Pulmonary artery endothelial cell (primary cell): ENCODE measurements at places on chromosomes 16 and 17. TPM values are rescaled to one million over a fixed set of nuclear protein-coding genes. Genes with fewer than 3 reads are reported as not detected.

DNA sequence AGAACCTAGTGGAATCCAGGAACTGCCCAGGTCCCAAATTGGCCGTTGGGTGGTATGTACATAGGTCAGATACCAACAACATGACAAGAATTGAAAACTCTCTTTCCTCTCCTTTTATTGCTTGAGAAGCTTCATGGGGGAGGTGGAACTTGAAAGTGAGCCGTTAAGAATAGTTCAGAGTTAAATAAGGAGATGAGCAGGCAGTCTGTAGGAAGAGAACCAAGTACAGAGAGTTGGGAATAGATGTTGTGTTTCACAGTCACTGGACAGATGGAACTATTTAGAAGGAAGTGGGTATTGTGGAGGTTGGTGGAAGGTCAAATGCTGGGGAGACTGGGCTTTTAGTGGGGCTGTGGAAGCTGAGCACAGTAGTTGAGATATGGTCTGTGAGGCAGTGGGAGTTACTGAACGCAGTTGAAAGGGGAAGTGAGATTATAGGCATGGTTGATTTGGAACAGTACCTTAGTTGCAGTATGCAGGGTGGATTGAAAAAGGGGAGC, 26.4 kb downstream of the ARHGAP44 start:
- no peak for DNase-seq

GRCh38 chr17:2070241-2071023, 15.5 kb downstream of the HIC1 start:
- no peak for DNase-seq

DNA sequence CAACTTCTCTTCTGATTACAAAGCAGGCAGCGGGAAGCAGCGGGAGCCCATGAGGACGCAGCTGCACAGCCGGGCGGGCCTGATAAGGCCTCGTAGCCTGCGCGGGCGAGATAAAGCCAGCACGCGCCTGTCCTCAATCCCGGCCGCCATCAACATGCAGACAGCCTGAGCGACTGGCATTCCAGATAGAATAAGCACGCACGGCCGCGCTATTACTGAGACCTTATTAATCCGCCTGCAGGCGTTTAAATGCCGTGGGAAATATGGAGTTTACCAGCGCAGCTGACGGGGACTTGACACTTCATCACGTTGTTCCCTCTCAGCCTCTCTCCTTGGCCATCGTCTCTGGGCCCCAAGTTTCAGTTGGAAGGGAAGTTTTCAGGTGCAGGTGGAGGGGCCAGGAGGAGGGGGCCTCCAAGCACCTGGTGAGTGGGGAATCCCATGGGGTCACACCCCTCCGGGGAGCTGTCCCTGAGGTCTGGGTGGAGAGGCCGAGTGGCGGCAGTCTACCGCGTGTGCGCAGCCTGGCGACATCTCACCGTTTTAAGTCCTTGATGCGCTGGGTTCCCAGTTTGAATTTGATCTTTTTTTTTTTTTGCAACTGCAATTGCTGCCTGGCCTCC, 27.3 kb upstream of the CBFA2T3 start:
- peak; percentile 66 for DNase-seq

GRCh38 chr16:72162105-72162692, 9.8 kb downstream of the PMFBP1 start:
- DNase-seq = no peak

GRCh38 chr17:7652388-7653356, 1.9 kb downstream of the ATP1B2 start:
- no peak for DNase-seq

DNA sequence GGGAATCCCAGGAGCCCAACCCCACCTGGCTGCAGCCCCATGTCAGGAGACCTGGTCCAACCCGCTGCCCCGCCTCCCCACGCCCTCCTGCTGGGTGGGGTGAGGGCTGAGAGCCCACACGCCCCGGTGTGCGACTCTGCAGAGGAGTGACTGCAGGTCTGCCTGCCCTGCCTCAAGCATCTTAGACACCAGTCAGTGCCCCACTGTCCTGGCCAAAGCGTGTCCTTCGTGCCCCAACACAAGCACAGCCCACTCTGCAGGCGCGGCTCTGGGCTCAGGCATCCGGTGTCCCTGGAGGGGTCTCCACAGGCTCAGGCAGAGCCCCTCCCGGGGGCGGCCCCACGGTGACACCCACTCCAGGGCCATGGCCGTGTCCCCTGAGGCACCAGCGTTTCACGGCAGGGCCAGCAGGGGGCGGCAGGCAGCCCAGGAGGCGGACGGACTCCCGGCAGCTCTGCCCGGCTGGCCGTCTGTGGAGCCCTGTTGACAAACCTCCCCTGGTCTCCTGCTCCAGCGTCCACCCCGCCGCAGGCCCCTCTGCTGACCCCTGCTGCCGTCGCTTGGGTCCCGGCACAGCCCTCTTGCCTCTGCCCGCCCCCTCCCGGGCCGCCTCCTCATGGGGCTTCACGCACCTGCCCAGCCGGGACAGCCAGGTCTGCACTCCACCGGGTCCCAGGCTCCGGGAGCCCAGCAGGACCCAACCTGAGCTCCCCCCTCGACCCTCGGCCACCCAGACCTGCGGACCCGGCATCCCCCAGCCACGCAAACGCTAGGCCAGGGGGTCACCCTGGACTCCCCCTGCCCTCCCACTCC, 8.6 kb upstream of the UBE2I start:
- DNase-seq = no peak

GRCh38 chr17:31595666-31596381, 204.3 kb downstream of the RAB11FIP4 start:
- no peak for DNase-seq

DNA sequence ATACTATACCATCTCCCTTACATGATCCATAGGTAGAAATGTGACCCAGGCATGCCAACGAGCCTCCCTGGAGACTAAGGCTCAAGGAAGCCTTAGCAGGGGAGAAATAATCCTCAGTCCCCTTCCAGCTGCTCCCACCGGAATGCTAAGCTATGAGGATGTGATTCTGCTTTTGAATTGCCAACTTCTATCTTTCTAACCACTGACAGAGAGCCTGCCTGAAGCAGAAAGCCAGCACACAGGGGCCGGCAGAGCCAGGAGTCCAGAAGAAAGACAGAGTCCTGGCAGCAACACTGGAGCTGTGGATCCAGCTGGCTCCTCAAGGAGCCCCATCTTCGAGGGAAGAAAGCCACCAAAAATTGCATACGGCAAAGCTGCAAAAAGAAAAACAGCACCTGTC, 579.6 kb upstream of the CDH5 start:
- no peak for DNase-seq

- DNase-seq = no peak
These were observed 14.4 kb downstream of the NTAN1 start for GRCh38 chr16:15041271-15042004.

GRCh38 chr16:75836347-75837010, 110.2 kb upstream of the CPHXL start:
- no peak for DNase-seq

GRCh38 chr17:62870552-62870971, 62.4 kb upstream of the MARCHF10 start:
- DNase-seq = no peak

- no peak for DNase-seq
These were observed 7.5 kb upstream of the C16orf95 start for GRCh38 chr16:87324411-87325275.

KRT15 gene
- 1.6 and 3.4 TPM in 2 replicates for total RNA-seq

CA5A gene
- total RNA-seq = not detected in 2 replicates

HOXB1 gene
- total RNA-seq = not detected in 2 replicates

CTDNEP1 gene
- 28.8 and 30.7 TPM in 2 replicates for total RNA-seq

CNEP1R1 gene
- 25.9 and 31.4 TPM in 2 replicates for total RNA-seq

VAC14 gene
- 22.3 and 27.3 TPM in 2 replicates for total RNA-seq

CCL13 gene
- not detected in 2 replicates for total RNA-seq
